ENCODE measurements at places on chromosomes 1 and 21.

- no peak for DNase-seq
Observed at GRCh38 chr1:109878531-109879104, 32.0 kb upstream of the CSF1 start.

DNA sequence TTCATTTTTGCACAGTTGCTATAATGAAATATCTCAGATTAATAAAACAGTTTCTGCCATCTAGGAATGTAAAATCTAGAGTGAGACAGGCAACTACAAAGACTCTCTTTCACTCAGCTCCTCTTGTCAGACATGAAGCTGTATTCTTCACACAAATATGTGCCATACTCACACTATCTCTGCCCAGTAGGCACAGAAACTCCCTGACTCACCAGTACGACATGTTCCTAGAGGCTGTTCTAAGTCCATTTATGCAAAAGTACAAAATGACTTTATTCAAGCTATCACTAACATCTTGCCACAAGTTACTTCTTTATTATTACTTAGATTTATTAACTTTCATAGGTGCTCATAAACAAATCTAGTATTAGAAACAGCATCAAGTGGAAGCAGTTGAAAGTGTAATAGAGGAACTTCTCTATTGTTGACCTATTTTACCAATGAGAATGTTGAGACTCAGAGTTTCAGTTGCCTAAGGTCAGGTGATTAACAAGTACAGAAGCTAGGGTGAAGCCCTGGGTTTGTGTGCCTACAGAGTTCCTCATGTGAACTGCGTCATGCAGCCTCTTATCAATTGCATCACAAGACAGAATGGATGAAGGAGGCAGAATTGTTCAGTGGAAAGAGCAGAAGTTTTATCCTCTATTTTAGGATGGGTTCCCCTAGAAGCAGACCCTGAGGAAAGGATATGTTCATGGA lies 98.9 kb downstream of the RGS2 start:
- DNase-seq, result no peak

- DNase-seq, result no peak
Observed at GRCh38 chr1:24708938-24709337, 36.3 kb upstream of the CLIC4 start.

GRCh38 chr21:38669186-38669585 lies 136.5 kb upstream of the ETS2 start:
- DNase-seq, result no peak

DNA sequence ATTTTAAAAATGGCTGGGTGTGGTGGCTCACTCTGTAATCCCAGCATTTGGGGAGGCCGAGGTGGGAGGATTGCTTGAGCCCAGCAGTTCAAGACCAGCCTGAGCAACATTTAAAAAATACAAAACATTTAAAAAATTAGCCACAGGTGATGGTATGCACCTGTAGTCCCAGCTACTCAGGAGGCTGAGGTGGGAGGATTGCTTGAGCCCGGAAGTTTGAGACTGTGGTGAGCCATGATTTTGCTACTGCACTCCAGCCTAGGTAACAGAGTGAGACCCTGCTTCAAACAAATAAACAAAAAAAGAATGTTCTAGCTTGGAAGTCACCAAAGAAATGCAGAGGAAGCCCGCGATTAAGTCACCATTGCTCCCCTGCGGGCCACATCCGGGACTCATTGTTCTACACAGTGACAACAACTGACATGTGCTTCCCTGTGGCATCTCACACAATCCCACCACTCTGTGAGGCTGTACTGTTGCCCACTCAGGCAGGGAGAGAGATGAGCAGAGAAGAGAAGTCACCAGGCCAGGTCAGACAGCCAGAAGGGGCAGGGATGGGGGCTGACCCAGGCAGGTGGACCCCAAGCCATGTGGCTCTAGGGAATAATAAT lies 18.4 kb upstream of the SPATC1L start:
- no peak for DNase-seq

DNA sequence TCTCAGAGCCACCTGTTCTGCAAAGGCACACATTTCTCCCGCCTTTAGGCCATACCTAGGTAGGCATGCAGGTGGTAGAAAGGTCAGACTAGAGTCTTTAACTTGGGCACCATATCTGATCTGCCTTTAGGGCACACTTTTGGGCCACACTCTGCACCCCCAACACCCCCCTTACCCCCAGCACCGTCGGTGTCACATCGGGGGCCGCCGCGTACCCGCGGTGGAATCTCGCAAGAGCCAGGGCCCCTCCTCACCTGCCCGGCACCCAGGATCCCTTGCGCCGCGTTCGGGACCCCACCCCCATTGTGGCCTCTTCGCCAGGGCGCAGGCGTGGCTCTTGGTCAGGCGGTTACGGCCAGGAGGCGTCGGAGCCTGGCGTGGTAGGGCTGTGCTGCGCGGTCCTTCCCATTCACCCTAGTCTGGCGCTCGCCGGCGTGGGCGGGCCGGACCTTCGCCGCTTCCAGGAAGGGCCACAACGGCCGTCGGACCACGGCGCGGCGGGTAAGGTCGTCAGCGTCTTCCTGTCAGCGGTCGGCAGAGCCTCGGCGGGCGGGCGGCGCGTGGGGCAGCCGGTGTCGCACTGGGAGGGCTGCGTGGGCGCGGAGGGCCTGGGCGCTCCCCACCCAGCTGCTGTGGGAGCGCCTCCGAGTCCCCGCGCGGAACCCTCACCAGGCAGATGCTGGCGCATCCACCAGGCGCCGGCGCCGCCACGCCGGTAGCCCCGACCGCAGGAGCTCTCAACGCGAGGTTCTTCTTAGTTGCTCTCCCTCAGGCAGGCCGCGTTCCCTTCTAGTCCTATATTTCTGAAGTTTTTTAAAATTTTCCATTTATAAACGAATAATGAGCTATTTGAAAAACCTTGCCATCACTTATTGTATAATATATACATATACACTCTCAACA lies at the start of gene DNAH14:
Gene DNAH14 (plus strand): TSS at position 341 of the 903 bp plus-strand sequence. CDS start 23,028 bp downstream, outside the sequence.
- DNase-seq, result peak; percentile 5

All from fibroblast of skin of left biceps (primary cell).